ENCODE measurements at places on chromosomes 5 and 9.

DNA sequence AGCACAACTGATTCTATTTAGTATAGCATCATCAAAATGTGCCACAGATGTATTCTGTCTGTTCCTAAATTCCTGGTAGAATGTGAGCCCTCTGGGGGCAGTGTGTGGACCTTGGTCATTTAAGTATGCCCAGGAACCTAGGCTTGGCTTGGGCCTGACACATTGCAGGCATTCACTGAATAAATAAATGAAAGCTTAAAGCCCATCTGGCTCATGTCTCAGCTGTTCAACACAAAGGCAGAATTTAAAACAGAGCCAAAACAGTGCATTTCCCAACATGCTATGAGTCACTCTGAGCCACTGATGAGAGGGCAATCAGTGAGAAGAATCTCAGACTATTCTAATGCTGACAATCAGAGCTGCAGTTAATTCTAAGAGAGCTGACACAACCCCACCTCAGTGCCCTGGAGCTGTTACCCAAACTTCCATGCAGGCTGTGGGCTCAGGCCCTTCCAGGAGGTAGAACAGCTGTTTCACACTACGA lies 8.1 kb downstream of the FAM193B start:
- DNase-seq, result no peak

GRCh38 chr5:143085319-143085917 lies 315.2 kb downstream of the ARHGAP26 start:
- no peak for DNase-seq

GRCh38 chr5:36881807-36882206 lies 5.2 kb downstream of the NIPBL start:
- DNase-seq, result no peak

- DNase-seq, result no peak
Measured at GRCh38 chr9:6931913-6932312, 174.1 kb downstream of the KDM4C start.

- DNase-seq, result no peak
Measured at GRCh38 chr5:8391911-8392310, 523.0 kb downstream of the MTRR start.

DNA sequence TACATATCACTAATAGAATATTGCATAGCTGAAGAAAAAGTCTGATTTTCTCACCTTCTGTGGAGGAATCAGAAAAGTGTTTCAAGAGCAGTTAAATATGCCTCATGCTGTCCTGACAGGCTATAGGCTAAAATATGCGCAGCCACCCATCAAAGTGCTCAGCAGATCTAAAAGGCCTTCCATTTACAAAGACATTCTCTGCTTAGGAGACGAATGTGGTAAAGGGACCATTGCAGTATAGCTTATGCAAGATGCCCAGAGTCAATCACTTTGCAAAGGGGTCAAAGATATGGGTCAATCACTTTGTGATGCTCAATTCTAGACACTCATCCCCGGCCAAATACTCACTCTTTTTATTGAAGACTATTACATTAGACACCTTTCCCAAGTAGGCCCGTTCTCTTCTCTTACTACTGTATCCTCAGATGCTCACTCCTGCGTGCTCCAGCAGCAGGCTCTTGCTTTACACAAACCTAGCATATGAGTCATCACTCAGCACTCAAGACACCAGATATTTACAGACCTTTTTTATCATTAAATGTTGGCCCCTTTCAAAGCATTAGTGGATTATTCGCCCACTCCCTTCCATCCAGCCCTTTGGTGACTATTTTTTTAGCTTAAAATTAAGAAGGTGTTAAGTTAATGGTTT lies 568.2 kb upstream of the CDH18 start:
- no peak for DNase-seq

GRCh38 chr5:144114571-144114970 lies 55.9 kb downstream of the YIPF5 start:
- no peak for DNase-seq

DNA sequence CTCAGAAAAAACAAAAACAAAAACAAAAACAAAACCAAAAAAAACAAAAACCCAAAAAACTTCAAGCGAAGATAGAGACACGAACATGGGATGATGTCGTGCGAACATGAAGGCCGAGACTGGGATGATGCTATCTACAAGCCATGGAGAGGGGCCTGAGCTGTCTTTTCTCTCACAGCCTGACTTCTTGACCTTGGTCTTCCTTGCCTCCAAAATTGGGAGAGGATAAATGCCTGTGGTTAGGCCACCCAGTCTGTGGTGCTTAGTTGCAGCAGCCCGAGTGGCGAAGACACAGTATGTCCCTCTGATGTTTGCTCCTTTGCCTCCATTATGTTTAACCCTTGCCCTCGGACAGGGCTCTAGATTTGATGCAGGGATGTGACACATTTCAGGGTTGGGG lies 130.4 kb upstream of the BASP1 start:
- DNase-seq, result no peak

DNA sequence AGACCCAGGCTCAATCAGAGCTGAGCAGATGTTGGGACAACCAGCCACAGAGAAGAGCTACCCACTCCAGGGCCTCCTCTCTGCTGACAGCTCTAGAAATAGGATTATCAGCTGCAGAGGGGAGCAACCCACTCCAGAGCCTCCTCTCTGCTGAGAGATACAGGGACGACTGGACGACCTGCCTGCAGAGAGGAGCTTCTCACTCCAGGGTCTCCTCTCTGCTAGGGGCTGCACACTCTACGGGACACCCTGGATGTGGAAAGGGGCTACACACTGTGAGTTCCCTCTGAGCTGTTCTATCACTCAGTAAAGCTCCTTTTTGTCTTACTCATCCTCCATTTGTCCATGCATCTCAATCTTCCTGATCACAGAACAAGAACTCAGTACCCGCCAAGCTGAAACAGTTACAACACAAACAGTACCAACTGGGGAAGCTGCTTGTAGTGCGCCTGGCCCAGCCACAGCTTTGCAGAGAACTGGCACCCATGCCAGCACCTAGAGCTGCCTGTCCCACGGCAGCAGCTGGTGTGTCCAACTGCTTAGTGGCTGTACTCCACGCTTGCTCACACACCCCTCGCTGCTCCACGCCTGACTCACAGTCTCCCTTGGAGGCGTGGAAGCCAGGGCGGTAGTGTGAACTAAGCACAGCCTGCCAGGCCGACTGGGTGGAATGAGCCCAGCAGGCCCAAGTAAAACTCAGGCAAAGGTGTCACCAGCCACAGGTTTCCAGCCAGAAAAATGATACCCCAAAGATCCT lies 56.8 kb downstream of the PRELID2 start:
- no peak for DNase-seq

- no peak for DNase-seq
Measured at GRCh38 chr5:96714951-96715451, 52.8 kb downstream of the CAST start.

DNA sequence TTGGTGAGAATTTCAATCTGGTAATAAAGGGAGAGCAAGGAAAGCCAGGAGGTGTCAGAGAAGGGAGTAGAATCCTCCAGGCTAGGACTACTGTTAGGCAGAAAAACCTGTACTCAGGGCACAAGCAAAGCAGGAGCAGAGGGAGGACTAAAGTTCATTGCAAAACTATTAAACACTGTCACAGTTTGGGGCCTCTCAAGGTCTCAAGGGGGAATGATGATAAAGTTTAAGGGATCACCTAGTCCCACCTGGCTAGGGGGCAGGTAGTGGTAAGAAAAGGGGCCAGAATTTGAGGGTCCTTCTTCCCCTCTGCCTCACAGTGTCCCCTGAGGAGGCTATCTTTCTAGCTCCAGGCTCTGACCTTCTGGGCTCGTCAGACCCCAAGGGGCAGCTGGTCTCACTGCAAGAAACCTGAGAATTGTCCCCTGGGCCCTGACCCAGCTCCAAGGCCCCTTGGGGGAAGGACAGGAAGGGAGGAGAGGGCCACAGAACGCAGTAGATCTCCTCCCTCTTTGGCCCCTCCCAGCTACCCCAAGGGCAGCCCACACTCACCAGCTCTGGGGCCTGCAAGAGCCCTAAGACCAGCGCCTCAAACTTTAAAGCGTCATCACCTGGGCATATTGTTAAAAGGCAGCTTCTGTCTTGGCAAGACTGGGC lies 974 bp downstream of the CCDC69 start:
- DNase-seq, result no peak

GRCh38 chr9:122477346-122477745 lies 380 bp downstream of the OR1J1 start:
- DNase-seq, result no peak

DNA sequence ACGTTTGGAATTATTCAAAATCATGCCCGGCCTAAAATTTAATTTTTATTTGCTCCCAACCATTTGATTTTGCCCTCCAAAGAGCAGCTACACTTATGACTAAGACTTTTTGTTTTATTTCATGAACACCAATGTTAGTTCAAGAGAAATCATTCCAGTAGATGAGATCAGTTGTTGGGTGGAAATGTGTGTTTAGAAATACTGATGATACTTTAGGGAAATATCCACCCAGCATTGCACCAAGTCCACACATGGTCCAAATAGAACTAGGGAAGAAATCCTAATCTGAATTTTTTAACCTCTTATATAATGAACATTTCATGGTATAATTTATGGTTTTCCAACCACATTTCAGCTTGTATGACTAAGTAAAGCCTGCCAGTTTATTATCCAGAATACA lies 28.3 kb upstream of the GOLPH3 start:
- no peak for DNase-seq

- DNase-seq, result no peak
Measured at GRCh38 chr5:121688781-121689180, 162.9 kb upstream of the FTMT start.

DNA sequence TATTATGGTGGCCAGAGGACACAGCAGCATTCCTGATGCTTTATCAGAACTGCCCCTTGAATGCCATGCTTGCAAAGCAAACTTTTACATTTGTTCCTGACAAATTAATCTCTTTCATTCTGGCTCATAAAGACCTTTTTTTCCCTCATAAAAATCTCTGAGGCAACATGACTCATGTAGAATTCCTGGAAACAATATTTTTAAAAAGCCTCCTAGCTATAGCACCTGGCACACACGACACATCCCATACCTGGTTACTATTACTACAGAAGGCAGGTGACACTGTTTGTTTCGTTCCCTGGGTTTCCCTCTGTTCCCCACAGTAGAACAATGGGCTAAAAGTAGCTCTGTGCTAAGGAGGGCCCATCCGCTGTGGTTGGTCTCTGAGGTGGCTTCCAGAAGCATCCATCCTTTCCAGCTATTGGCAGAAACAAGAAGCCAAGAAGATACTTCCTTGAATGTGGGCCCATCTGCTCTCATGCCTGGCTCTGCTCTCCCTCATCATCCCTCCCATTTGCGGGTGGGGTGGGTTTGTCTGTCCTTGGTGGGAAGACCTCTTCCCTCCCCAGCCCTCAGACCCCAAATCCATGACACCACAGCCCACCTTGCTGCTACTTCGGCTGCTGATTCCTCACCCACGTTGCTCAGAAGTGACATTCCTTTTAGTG lies 59.1 kb downstream of the GALNT12 start:
- DNase-seq, result no peak

GRCh38 chr9:107960916-107961315 lies 471.3 kb upstream of the KLF4 start:
- DNase-seq, result no peak

DNA sequence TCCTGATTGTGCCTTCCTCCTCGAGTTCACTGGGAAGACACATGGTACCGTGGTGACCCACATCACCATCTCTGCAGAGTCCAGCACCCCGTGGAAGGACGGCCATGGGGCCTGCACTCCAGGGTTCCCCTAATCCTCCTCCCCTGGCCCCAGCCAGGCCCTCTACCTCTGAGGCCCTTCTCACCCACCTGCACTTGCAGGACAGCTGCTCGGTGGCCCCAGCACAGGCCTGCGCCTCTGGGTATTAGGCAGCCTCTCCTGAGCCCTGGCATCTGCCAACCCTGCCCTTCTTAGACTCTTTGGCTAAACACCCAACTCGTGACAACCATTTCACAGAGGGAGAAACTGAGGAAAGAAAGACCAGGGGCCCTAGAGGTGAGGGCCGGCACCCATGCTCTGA lies 28.9 kb upstream of the CPLX2 start:
- DNase-seq, result no peak

DNA sequence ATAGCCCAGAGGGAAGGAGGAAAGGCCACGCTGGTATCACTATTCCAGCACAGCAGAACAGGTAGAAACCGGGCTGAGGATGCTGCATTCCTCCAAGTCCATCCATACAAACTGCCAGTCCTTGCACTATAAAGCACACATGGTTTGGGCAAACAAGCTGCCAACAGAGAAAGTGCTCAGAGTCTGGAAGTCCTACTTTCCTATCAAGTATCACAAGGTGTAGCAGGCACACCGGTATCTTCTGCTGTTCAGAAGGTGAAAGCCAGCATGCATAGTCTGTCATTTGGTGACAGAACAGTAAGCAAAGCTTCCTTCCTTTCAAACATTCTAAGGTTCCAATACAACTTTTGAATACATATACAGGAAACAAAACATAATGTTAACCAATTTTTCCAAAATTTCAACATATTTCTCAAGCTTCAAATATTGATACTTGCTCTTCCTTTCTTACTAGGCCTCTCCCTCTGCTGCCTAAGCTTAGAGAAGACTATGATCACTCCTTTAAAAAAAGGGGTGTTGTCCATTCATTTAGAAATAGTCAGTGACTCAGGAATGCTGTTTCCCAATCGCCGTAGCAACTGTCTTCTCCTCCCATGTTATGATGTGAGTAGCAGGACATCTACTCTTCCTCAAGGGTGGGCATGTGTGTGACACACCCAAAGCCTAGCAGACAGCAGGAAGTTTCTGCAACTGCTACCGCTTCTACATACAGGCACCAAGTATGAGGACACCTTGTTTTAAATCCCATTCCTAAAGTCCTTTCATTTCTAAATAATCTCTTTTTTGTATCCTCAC lies 14.7 kb downstream of the DIAPH1 start:
- DNase-seq, result no peak

DNA sequence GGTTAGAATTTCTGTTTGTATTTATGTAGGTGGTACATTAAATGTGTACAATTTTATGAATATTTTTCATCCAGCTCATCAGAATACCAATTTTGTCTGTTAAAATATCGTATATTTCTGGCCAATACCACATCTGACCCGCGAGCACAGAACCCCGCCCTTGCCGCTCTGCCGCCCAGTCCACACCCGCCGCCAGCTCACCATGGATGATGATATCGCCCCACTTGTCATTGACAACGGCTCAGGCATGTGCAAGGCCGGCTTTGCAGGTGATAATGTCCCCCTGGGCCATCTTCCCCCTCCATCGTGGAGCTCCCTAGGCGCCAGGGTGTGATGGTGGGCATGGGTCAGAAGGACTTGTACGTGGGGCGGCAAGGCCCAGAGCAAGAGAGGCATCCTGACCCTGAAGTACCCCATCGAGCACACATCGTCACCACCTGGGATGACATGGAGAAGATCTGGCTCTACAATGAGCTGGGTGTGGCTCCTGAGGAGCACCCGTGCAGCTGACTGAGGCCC lies 153.2 kb downstream of the CAVIN4 start:
- DNase-seq, result no peak

DNA sequence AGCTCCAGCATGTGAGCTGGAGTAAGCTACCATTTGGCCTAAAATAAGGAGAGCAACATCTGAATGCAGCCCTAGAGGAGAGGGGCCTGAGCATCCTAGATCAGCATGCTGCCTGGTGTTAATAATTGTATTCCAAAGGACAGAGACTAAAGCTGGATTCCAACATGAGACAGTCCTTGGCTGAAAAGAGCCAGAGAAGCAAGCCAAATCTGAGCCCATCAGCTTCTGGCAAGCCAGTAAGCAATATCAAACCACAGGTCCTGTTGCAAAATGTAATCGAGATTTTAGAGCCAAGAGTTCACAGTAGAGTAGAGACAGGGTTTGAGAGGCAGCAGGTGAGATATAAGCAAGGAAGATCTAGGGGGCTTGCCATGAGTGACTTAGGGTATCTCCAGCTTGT lies 42.3 kb upstream of the DMAC1 start:
- DNase-seq, result no peak

- DNase-seq, result no peak
Measured at GRCh38 chr5:17169507-17169906, 47.9 kb upstream of the BASP1 start.
